ENCODE measurements at places on chromosomes 13 and 19.

- H3K27ac ChIP-seq: no peak overlapping the region
- no peaks in the 10 kb centered on the region for H3K36me3 ChIP-seq
- H3K4me1 ChIP-seq: no peaks in the 10 kb centered on the region
- no peaks in the 10 kb centered on the region for H3K27me3 ChIP-seq
- no peak for DNase-seq
Observed at GRCh38 chr13:83229574-83230305, 652.5 kb downstream of the SLITRK1 start.

DNA sequence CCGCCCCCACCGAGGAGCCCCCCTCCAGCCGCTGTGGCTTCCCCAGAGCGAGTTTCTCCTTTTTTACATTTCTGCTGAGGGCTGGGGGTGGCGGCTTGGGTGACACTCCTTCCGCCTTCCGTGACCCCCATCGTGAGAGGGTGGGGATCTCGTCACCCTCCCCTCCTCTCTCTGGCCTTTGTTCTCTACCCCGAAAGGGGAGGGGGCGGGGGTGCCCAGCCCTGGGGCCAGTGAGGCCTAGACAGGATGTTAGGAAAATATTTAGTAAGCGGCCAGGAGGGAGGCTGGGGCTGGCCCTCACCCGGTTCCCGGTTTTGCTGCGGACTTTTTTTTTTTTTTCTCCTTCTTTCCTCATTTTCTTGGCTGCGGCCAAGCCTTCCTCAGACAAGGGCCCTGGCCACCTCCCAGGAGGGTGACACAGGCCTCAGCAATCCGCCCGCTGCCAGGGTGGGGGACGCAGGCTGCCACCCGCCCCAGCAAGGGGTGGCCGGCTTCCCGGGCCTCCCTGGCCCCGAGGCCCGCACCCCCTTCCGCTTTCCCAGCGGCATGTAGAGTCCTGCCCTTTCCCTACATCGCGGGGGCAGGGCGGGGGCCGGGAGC, 3.9 kb downstream of the MIDN start:
- no peaks in the 10 kb centered on the region for H3K27me3 ChIP-seq
- peak overlapping the region; percentile 99 for H3K27ac ChIP-seq
- peaks cover 13% of the 10 kb centered on the region for H3K36me3 ChIP-seq
- peak; percentile 96 for DNase-seq
- H3K4me3 ChIP-seq: peak overlapping the region; percentile 80

GRCh38 chr19:28836421-28836820, 376.5 kb downstream of the UQCRFS1 start:
- DNase-seq: no peak
- no peak overlapping the region for H3K27ac ChIP-seq
- no peaks in the 10 kb centered on the region for H3K36me3 ChIP-seq
- H3K27me3 ChIP-seq: no peaks in the 10 kb centered on the region
- H3K4me1 ChIP-seq: no peaks in the 10 kb centered on the region

DNA sequence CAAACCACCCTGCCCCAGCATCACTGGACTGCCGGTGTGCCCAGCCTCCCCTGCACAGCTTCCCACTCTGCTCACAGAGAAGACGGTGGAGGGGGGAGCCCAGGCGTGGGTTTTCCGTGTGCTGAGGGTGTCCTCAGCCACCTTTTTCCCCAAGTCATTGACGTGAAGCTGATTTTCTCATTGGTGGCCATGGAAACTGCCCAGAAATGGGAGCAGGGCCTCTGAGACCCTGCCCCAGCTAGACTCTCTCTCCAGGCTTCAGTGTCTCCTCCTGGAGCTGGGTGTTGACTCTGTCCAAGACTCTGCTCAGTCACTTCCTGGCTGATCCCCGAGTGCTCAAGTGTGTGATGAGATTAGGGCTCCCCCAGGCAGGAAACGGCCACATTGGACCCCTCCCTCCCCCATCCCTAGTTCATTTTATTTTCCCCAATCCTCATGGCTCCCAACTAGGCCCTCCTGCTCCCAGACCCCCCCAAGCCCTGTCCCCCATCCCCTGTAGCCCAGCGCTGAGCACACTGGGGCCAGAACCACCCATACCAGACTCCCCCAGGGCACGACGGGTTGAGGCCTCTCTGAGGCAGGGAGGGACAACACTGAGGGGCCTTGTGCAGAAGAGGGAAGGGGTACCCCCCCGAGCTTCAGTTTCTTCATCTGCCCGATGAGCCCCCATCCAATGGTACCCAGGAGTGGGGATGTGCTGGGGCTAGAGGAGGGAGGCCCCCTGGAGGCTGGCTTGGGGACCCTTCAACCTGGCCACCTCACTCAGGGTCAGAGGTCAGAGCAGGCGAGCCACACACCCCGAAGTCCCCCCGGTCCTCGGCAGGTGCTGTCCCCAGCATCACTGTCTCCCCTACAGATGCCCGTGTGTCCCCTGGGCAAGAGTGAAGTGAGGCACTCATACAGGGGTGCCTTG, 1.2 kb upstream of the F2RL3 start:
- peak; percentile 44 for DNase-seq
- H3K27ac ChIP-seq: no peak overlapping the region
- H3K4me3 ChIP-seq: no peak overlapping the region
- peaks cover 9% of the 10 kb centered on the region for H3K27me3 ChIP-seq

DNA sequence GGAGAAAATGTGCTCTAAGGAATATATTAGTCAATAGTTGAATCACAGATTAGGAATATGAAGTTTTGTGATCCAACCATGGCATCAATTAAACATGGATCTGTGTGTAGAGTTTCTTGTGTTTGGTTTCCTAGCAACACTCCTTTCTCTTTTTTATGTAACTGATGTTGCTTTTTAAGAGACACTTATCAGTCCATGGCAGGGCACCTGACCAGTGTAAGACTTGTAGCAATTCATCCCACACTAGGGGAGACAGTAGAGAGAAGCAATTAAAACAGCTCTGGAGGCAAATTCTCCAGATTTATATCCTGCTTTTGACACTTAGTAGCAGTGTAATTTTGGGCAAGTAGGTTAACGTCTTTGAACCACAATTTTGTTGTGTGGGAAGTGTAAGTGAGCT, 1229.0 kb downstream of the PCDH9 start:
- H3K27me3 ChIP-seq: no peaks in the 10 kb centered on the region
- DNase-seq: no peak
- no peaks in the 10 kb centered on the region for H3K4me1 ChIP-seq
- H3K36me3 ChIP-seq: no peaks in the 10 kb centered on the region
- no peak overlapping the region for H3K4me3 ChIP-seq
